Head of caudate nucleus (tissue), 42 donors: ENCODE measurements at places on chromosomes 5 and 9.
A peak's percentile ranks its signal among the peaks of the same experiment; 100 is the strongest.

GRCh38 chr9:36315283-36315682, 57.0 kb upstream of the GNE start:
- DNase-seq: no peak

DNA sequence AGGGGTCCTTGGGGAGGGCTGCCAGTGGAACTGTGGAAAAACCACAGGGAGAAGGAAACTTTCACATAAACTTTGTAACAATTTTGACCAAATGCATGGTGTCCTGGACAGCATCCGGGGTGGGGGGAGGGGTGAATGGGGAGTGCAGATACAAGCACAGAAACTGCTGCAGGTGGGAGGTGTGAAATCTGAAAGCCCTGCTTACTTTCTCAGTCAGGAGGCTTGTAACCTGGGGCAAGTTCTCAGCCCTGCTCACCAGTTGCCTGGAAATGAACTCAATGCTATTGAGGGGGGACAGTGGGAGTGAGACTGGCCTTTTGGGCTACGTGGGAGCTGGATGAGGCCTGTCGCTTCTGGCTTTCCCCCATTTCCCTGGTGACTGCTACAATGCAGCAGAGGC, 694.5 kb upstream of the ZNF608 start:
- DNase-seq: no peak

GRCh38 chr9:14909181-14909580, 1.0 kb downstream of the FREM1 start:
- no peak for DNase-seq

DNA sequence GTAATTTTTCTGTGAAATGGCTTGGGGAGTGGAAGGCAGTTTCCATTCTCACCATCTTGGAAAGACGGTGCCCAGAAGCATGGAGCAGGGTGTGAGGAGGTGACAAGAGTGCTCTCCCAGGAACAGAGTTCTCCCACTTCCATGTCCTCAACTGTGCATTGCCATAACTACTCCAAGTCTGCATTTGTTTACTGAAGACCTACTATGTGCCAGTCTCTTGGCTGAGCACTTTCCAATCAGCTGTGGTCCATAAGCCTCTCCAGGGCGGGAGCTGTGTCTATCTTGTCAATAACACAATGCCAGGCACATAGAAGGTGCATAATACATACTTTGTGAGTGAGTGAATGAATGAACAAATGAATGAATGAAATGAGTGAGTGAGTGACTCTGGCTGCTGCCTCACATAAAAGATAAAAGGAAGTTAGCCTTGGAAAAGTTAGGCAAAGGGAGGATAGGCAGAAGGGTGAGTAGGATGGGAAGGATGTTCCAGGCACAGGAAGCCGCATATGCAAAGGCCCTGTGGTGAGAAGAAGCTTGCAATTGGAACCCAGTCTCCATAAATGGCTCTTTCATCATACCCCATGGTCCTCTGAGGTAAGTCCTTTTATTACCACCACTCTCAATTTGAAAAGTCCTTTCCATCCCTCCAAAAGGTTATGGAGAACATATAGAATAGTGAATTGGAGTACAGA, 31.3 kb upstream of the SH3PXD2B start:
- no peak for DNase-seq

DNA sequence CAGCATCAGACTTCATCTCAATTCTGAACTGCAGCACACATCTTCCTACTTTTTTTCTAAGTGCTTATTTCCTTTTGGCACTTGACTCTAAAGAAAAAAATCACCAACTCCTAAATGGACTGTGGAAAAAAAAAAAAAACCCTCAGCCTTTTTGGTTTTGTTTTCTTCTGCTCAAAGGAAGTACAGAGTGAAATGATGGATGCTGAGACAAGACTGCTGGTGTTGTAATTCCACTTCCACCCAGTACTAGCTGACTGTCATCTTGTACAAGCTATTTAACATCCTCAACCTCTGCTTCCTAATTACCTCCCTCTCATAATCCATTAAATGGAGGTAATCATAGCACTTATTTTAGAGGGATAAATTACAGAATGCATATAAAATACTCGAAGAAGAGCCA, 171.5 kb upstream of the GNA14 start:
- no peak for DNase-seq

DNA sequence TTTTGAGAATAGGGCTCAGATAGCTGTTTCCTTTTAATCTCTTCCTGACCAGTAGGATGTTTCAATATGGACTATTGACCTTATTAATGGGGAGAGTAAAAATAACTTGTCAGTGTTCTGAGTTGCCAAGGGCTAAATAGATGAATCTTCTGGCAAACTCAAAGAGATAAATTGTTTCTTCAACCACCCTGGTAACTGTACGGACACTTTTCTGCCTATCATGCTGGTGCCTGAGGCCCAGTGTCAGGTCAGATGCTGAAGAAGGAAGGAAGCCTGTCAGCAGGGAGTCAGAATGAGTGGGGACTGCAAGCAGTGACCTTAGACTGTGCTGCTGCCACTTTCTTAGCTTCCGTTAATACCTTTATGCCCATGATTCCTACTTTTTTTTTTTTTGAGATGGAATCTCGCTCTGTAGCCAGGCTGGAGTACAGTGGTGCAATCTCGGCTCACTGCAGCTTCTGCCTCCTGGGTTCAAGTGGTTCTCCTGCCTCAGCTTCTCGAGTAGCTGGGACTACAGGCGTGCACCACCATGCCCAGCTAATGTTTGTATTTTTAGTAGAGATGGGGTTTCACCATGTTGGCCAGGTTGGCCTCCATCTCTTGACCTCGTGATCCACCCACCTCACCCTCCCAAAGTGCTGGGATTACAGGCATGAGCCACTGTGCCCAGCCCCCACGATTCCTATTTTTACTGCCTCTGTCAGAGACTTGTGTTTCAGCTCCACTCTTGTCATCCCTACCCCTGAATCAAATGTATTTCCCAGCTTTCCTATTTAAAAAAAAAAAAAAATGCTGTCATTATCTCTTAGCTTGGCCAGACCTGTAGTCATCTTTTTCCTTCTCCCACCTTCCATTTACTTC, 33.7 kb downstream of the TGFBR1 start:
- no peak for DNase-seq

GRCh38 chr9:4287386-4287785, 12.5 kb downstream of the GLIS3 start:
- no peak for DNase-seq

DNA sequence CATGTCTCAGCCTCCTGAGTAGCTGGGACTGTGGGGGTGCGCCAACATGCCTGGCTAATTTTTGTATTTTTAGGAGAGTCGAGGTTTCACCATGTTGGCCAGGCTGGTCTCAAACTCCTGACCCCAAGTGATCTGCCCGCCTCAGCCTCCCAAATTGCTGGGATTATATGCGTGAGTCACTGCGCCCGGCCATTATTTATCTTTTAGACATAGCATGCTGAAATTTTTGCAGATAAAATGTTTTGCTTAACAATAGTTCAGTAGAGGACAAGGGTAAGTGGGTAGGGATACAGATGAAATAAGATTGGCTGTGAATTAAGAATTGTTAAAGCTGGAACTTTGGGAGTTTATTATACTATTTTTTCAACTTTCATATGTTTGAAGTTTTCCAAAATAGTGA, 150.8 kb upstream of the GRHPR start:
- no peak for DNase-seq

GRCh38 chr9:133800266-133800665, 62.1 kb upstream of the SARDH start:
- no peak for DNase-seq

- no peak for DNase-seq
Measured at GRCh38 chr5:76689321-76690036, 26.4 kb upstream of the F2R start.

- DNase-seq: no peak
Measured at GRCh38 chr5:132408965-132409364, 39.5 kb downstream of the SLC22A5 start.

DNA sequence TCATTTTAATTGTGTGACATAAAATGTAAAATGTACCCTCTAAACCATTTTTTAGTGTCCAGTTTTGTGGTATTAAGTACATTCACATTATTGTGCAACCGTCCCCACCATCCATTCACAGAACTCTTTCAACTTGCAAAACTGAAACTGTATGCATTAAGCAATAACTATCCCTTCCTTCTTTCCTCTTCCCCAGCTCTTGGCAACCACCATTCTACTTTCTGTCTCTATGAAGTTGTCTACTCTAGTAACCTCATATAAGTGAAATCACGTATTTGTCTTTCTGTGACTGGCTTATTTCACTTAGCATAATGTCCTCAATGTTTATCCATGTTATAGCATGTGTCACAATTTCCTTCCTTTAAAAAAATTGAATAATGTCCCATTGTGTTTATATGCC, 142.4 kb downstream of the C9orf152 start:
- DNase-seq: no peak

GRCh38 chr9:130306823-130307666, 41.5 kb downstream of the HMCN2 start:
- DNase-seq: no peak

- DNase-seq: no peak
Measured at GRCh38 chr9:118991366-118992285, 377.6 kb downstream of the BRINP1 start.

DNA sequence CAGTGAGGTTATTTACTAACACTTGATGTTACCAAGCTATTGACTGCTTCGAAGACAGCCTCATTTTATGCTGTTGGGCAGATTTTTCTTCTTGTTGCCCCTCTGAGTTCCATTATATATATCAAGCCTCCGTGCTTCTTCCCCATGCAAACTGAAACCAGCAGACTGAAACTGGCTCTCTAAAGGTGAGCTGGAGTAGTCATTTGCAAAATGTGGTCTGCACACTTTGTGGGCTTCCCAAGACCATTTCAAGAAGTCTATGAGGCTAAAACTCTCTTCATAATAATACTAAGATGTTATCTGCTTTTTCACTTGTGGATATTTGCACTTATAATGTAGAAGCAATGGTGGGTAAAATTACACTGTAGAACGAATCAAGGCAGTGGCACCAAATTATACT, 13.9 kb downstream of the SLC36A1 start:
- no peak for DNase-seq

- DNase-seq: no peak
Measured at GRCh38 chr5:5499442-5499841, 77.0 kb downstream of the ICE1 start.

GRCh38 chr5:17455942-17456341, 42.1 kb upstream of the TAF11L2 start:
- DNase-seq: no peak

DNA sequence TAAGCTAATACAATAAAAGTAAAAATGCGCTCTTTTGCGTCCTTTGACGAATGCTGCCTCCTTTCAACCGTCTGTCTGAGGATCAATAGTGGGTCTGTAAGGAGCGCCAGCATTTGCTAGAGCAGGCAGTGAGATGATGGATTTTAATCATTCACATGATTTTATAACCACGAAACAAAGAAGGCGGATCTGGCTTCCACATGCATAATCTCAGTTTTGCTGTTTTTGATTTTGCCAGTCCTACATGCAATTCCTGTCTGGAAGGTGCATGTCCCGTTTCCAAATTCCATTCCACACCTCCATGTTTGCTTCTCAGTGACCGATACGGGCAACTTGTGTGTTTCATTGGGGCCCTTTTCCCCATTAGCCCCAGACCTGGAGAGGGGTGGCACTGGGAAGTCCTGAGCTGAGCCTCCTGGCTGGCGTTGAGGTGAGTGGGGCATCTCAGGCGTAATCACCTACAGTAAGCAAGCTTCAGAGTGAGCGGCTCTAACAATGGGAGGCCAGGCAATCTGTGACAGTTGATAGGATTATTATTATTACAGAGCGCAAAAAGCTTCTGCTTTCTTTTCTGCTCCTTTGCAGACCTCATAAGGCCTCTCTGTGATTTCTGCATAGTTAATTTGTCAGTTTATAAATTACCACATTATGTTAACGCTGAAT, 405.4 kb downstream of the ZSWIM6 start:
- no peak for DNase-seq

DNA sequence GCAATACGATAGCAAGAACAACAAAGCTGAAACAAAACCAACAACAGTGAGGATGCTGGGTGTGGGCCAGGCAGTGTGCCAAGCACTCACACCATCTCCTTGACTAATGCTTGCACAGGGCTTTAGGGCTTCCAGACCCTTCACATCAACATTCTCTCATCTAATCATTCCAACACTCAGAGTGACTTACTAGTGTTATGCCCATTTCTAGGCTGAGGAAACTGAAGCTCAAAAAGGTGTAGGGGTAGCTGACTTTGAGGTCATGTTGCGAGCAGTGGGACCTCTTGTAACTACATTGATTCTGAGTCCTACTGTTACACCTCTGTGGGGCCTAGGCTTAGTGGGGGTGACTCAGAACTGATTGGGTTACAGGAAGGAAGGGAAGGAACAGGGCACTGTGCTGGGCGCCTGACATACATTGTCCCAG, 9.7 kb downstream of the ANGPTL2 start:
- DNase-seq: no peak

GRCh38 chr5:51651889-51652288, 268.6 kb downstream of the ISL1 start:
- DNase-seq: no peak

- DNase-seq: no peak
Measured at GRCh38 chr9:89435071-89435823, 62.7 kb downstream of the SEMA4D start.

DNA sequence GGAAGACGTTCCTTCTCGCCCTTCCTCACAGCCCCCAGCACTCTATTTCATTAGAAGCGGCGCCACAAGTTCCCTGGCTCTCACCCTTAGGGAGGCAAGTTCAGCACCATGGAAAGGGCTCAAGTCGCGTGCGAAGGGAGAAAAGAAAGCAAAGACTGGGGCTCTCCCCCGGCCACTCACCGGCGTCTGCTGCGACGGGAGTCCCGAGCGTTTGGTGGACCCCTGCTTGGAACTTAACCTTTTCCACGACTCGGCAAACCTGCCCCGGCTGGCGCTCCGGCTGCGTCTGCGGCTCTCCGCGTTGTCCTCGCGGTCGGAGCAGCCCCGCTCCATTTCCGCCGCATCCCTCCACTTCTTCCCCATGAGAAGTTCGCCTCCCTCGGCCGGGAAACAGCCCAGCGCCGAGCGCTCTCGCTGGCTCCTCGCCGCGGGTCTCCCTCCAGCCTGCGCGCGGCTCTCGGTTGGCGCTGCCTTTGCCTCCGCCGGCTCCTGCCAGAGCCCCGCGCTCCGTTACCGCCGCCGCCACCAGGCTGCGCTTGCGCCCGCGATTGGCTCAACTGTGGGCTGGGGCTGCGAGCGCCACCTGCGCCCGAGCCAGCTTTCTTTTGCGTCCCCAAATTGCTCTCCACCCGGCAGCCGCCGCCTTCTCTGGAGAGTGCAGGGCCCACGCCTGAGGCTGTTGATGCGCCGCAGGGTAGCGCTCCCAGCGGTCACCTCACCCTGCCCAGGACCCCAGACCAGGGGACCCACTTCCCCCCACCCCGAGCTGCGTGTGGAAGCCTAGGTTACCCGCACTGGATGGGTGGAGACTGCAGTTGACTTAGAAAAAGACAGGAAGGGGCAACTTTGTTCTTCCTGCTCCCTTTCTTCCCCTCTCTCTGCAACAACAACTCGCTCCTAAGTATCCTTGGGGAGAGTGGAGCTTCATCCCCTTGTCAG, 321.6 kb downstream of the CEMIP2 start:
- DNase-seq: peak; percentile 28

DNA sequence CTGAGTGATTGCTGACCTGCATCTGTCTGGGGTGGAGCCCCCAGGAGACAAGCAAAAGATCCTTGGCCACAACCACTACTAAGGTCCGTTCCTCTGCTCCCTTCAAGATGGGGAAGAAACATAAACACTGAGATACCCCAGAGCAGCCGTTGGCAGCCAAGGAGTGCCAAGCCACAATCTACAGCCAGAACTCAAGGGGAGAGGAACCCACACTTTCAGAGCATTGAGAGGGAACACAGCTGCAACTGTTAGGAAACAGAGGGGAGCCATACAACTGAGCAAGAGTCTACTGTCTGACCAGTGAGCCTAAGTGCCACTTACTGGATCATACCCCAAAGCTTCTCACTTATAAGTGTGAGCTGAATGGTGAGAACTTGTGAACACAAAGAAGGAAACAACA, 44.6 kb upstream of the ADRB2 start:
- DNase-seq: no peak

- no peak for DNase-seq
Measured at GRCh38 chr5:27705661-27706060, 667.3 kb upstream of the CDH9 start.
